ENCODE measurements at places on chromosomes 5 and 9.

- DNase-seq, result no peak
Measured at GRCh38 chr5:150391064-150391834, 21.5 kb downstream of the CD74 start.

DNA sequence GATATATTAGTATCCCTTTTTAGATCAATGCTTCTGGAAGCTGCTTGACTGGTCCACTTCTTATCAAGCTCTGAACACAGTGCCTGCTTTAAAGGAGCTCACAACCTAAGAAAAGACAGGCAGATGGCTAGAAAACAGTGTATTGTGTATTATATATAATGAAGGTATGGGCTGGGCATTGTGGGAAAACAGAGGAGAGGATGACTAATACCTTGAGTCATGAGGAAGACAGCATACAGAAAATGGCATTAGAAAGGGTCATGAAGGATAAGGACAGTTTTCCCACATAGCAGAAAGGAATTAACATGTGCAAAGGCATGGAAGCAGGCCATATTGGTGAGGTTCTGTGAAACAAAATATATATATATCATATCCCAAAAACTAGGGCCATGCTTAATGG is 309.6 kb downstream of the MLLT3 start:
- peak; percentile 12 for DNase-seq

DNA sequence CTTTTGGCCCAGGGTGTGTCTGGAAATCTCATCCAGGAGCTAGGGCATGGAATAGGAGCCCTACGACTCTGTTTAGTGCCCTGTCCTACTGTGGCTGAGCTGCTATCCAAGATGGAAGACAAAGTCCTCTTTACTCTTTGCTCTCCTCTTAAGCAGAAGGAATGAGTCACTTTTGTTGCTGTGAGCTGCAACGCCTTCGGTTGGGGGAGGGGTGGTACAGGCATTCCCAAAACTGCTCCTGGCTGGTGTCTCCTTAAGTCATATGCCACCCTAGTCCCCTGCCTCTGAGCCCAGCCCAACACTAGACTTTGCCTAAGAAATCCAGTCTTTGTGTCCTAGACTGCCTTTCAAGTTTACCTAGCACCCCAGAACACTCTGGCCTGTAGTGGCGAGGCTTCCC is 99.9 kb downstream of the PRR16 start:
- DNase-seq, result no peak

DNA sequence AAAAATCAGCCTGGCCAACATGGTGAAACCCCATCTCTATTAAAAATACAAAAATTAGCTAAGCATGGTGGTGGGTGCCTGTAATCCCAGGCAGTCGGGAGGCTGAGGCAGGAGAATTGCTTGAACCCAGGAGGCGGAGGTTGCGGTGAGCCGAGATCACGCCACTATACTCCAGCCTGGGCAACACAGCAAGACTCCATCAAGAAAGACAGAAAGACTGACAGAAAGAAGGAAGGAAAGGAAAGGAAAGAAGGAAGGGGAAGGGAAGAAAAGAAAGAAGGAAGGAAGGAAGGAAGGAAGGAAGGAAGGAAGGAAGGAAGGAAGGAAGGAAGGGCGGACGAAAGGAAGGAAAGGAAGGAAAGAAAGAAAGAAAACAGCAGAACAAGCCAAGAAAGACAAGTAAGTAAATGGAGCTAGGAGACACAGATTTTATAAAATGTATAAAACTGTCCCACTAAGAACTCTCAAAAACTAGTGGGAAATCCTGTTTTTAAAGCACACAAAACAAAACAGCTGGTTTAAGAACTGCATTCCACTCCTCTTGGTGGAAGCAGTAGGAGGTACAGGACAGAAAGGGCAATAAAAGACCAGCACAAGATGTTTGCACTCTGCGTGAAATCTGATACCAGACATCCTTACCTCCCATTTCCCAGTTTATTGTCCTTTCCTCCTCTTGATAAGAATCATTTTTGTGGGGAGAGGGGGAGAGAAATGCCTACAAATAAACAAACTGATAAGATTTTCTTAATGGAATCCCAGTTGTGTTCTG is 46.7 kb downstream of the MYO10 start:
- DNase-seq, result peak; percentile 70

Data from adipocyte (in vitro differentiated cells).